ENCODE measurements at places on chromosomes 7 and 10. TPM values are rescaled to one million over a fixed set of nuclear protein-coding genes. Genes with fewer than 3 reads are reported as not detected.

DNA sequence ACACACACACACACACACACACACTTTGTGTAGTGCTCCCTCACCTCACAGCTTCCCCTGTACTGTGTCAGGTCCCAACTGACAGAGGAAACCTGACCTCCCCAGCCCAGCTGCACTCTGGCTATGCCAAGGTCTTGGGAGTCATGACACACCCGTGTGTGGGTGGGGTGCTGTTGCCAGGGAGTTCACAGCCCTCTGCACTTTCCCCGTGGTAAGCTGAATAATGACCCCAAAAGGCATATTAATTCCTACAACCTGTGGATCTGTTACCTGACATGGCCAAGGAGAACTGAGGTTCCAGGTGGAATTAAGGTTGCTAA is 8.9 kb upstream of the NANOS1 start:
- no peak overlapping the region for H3K4me3 ChIP-seq
- no peak for DNase-seq
- H3K4me1 ChIP-seq, result no peaks in the 10 kb centered on the region
- H3K27me3 ChIP-seq, result no peaks in the 10 kb centered on the region

GRCh38 chr7:116582806-116583444 is 58.1 kb downstream of the CAV1 start:
- H3K27ac ChIP-seq, result peak overlapping the region; percentile 49
- no peaks in the 10 kb centered on the region for H3K36me3 ChIP-seq
- H3K27me3 ChIP-seq, result no peaks in the 10 kb centered on the region
- no peak overlapping the region for H3K4me3 ChIP-seq
- peaks cover 9% of the 10 kb centered on the region for H3K4me1 ChIP-seq

The SEMA3C gene
- 56.4 TPM for total RNA-seq

DNA sequence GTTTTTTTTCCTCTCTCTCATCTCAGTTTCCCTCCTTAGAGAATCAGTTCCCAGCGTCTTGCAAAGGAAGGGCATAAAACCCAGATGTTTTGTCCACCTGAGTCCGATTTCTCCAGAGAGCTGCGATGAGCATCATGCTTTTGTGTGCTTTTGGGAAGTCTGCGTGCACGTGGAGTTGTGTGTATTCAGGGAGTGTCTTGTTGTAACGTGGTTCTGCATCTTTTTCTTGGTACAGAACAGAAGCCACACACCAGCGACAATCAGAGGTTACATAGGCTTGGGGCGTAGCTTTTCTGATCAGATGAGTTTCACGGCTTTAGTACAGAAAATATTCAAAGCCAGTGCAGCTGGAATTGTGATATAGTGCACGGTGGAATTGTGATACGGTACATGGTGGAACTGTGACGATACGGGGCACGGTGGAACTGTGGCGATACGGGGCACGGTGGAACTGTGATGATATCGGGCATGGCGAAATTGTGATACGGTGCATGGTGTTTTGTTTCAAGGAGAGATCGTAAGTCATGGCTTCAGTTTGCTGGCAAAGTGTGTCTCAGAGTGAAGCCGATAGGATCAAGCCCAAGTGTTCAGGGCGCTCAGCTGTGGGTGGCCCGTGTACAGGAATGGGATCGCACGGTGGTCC is 32.8 kb downstream of the FOXK1 start:
- no peaks in the 10 kb centered on the region for H3K27me3 ChIP-seq
- H3K36me3 ChIP-seq, result peaks cover 7% of the 10 kb centered on the region
- peaks cover 49% of the 10 kb centered on the region for H3K4me1 ChIP-seq
- no peak overlapping the region for H3K27ac ChIP-seq
- H3K4me3 ChIP-seq, result no peak overlapping the region

- no peak overlapping the region for H3K27ac ChIP-seq
- DNase-seq, result no peak
These were observed 169.8 kb downstream of the ZNF248 start for GRCh38 chr10:37687581-37687980.

- H3K4me3 ChIP-seq, result no peak overlapping the region
- H3K27me3 ChIP-seq, result no peaks in the 10 kb centered on the region
- H3K27ac ChIP-seq, result peak overlapping the region; percentile 30
- peaks cover 10% of the 10 kb centered on the region for H3K4me1 ChIP-seq
- no peaks in the 10 kb centered on the region for H3K36me3 ChIP-seq
- DNase-seq, result peak; percentile 52
These were observed 30.7 kb upstream of the INPP5A start for GRCh38 chr10:132506711-132507408.

- peaks cover 4% of the 10 kb centered on the region for H3K36me3 ChIP-seq
- H3K4me3 ChIP-seq, result no peak overlapping the region
- no peak overlapping the region for H3K27ac ChIP-seq
- no peak for DNase-seq
These were observed 430.5 kb upstream of the GALNT17 start for GRCh38 chr7:70701477-70701876.

GRCh38 chr10:71748671-71749191 is 24.6 kb downstream of the VSIR start:
- H3K36me3 ChIP-seq, result peaks cover 43% of the 10 kb centered on the region
- H3K4me1 ChIP-seq, result peaks cover 76% of the 10 kb centered on the region
- peak overlapping the region; percentile 85 for H3K27ac ChIP-seq
- peak; percentile 85 for DNase-seq

The SPDYE8 gene
- total RNA-seq, result not detected

DNA sequence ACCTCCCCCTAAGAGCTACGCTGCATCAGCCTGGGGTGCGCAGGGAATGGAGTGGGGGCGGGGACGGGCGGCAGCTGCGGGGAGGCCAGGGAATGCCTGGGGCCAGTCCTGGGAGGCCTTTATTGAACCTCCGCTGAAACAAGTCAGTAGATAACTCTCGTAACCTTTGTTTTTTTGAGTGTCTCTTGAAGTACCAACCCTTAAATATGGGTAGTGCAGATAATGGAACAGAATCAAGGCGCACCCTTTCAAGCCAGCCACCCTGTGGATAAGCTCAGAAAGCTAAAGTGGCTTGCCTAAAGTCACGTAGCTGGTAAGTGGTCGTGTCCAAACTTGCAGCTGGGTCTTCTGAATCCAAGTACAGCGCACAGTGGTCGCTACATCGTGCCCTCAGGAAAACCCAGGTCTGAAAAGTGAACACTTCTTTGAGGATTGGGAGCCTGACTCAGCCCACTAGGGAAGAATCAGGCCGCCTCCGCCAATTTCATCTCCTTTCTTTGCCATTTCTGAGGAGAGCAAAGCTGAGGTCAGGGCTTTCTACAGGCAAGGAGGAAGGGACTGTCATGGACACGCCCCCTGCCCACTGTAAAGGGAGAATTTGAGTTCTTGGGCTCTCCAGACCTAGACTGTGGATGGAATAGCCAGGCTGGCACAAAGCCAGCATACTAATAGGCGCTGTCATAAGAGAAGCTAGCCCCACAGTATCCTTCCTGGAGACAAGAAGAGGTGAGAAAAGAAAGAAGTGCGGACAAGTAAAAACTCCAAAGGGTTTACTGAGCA is 3.2 kb upstream of the EGR2 start:
- H3K4me3 ChIP-seq, result peak overlapping the region; percentile 89
- no peak for DNase-seq
- H3K36me3 ChIP-seq, result no peaks in the 10 kb centered on the region
- H3K27ac ChIP-seq, result no peak overlapping the region

The GNG11 gene
- total RNA-seq, result 1.0 TPM

The SLC16A12 gene
- total RNA-seq, result 1.3 TPM

DNA sequence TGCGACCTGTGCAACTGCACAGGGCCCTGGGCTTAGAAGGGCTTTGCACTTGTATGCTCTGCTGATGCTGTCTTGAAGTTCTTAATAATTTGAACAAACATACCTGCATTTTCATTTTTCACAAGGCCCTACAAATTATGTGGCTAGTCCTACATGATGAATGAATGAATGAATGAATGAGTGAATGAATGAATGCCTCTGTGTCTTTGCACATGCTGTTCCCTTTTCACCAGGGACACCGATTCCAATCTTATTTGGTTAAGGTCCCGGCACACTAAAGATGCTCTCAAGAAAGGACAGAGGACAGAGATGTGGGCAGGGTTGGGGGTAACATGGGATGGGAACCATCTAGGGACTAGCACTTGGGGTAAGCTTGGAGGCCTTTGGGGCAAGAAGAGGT is 39.4 kb upstream of the CHST3 start:
- no peak overlapping the region for H3K27ac ChIP-seq
- no peaks in the 10 kb centered on the region for H3K27me3 ChIP-seq
- H3K4me1 ChIP-seq, result no peaks in the 10 kb centered on the region
- H3K4me3 ChIP-seq, result no peak overlapping the region
- DNase-seq, result no peak
- H3K36me3 ChIP-seq, result no peaks in the 10 kb centered on the region
